K562 (cell line): ENCODE measurements at places on chromosomes 7 and 10. TPM values are rescaled to one million over a fixed set of nuclear protein-coding genes. Genes with fewer than 3 reads are reported as not detected.

Gene CPED1
- total RNA-seq, result 290 and 301 TPM in 2 replicates

Gene MYOF
- 0.27 and 0.67 TPM in 2 replicates for total RNA-seq

Gene TEX47
- not detected in 2 replicates for total RNA-seq

Gene ZCCHC24
- total RNA-seq, result 11.0 and 11.5 TPM in 2 replicates
